Cardiac muscle cell (in vitro differentiated cells and primary cell): ENCODE measurements at places on chromosomes 4 and X.

GRCh38 chr4:134320048-134320447, 118.5 kb upstream of the PABPC4L start:
- no peak overlapping the region for H3K4me3 ChIP-seq
- no peak overlapping the region for H3K27ac ChIP-seq
- no peaks in the 10 kb centered on the region for H3K27me3 ChIP-seq
- H3K4me1 ChIP-seq = no peaks in the 10 kb centered on the region

- H3K27ac ChIP-seq = no peak overlapping the region
- peak; percentile 84 for DNase-seq
- H3K36me3 ChIP-seq = no peaks in the 10 kb centered on the region
- H3K27me3 ChIP-seq = no peaks in the 10 kb centered on the region
- no peak overlapping the region for H3K4me3 ChIP-seq
Observed at GRCh38 chr4:121656269-121656641, 40.5 kb downstream of the ANXA5 start.

- no peaks in the 10 kb centered on the region for H3K4me1 ChIP-seq
- H3K36me3 ChIP-seq = no peaks in the 10 kb centered on the region
- no peaks in the 10 kb centered on the region for H3K27me3 ChIP-seq
- no peak overlapping the region for H3K4me3 ChIP-seq
Observed at GRCh38 chr4:125434136-125434535, 119.4 kb downstream of the FAT4 start.

DNA sequence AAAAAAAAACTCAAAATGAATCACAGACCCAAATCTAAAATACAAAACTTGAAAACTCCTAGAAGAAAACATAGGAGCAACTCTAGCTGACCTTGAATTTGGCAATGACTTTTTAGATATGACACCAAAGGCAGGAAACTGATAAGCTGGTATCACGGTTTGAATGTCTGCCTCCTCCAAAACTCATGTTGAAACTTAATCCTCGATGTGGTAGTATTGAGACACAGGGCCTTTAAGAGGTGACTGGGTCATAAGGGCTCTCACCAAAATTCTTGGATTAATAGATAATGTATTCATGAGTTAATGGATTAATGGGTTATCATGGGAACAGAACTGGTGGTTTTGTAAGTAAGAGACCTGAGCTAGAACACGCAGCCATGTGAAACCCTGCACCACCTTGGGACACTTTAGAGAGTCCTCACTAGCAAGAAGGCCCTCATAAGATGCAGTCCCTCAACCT, 40.5 kb downstream of the FRYL start:
- H3K4me3 ChIP-seq = no peak overlapping the region
- H3K36me3 ChIP-seq = no peaks in the 10 kb centered on the region
- no peaks in the 10 kb centered on the region for H3K4me1 ChIP-seq
- no peak for DNase-seq
- H3K27me3 ChIP-seq = no peaks in the 10 kb centered on the region

DNA sequence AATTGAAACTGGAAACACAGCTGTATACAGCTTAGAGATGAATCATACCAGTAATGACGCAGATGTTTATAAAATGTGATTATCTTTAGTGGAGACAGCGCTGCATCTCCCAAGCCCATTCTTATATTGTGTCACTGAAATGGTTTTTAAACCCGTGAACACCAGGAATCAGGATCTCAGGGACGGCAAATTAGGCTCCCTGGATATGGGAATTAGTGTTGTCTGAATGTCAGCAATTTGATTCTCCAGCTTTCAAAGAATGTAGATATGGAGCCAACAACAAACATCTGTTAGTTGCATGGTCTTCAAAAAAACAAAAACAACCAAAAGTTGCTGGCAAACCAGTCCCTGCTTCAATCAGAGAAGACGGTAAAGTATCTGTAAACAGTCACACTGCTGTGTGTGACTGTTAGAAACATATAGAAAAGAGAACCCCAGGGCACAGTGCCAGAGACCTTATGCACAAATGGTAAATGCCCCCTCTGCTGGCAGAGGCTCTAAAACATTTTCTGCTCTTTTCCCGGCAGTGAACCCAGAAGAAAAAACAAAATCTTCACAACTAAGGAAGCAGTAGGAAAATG, 351.9 kb upstream of the FTHL17 start:
- H3K36me3 ChIP-seq = no peaks in the 10 kb centered on the region
- peak; percentile 79 for DNase-seq
- no peak overlapping the region for H3K27ac ChIP-seq
- H3K4me3 ChIP-seq = no peak overlapping the region
- H3K27me3 ChIP-seq = no peaks in the 10 kb centered on the region
- H3K4me1 ChIP-seq = no peaks in the 10 kb centered on the region

- no peaks in the 10 kb centered on the region for H3K27me3 ChIP-seq
- DNase-seq = no peak
- H3K4me3 ChIP-seq = no peak overlapping the region
Observed at GRCh38 chr4:171834640-171835039, 21.4 kb downstream of the GALNTL6 start.

GRCh38 chr4:88008122-88008742, 797 bp downstream of the PKD2 start:
- peak overlapping the region; percentile 97 for H3K4me3 ChIP-seq
- H3K27me3 ChIP-seq = no peaks in the 10 kb centered on the region
- peaks cover 13% of the 10 kb centered on the region for H3K4me1 ChIP-seq
- peak; percentile 60 for DNase-seq
- H3K27ac ChIP-seq = no peak overlapping the region

DNA sequence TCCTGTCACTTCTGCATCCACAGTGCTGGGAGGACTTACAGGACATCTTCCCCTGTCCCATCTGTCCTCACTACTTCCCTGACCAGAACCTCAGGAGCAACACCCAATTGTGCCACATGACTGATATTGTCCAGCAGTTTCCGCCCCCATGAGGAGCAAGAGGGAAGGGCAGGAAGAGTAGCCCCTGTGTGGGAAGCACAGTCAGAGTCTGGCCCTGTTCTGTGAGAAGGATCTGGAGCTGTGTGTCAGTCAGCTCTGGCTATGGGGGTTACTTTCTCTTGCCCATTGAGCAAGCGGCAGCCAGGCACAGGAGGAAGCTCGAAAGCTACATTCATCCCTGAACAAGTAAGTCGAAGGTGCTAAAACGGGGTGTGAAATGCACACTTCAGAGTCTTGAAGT, 14.8 kb upstream of the TRIM60 start:
- no peaks in the 10 kb centered on the region for H3K27me3 ChIP-seq
- H3K36me3 ChIP-seq = no peaks in the 10 kb centered on the region
- no peak overlapping the region for H3K27ac ChIP-seq
- H3K4me3 ChIP-seq = no peak overlapping the region

DNA sequence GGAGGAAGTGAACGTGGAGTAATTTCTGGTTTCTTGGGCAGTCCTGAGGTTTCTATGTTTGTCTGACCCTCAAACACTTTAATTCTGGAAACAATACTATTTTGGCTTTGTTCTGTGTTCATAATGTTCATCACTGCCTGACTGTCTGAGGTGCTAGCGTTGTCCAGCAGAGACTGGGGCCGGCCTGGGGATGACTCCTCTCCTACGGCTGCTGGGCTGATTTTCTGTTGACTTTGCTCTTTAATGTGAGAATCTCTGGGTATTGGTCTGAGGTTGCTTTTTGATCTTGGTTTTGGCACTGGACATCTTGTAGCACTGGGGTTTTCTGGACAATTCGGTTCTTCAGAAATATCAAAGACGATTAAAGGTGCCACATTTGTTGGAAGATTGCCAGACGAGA, 75.8 kb downstream of the RPS3A start:
- no peak overlapping the region for H3K4me3 ChIP-seq
- H3K27me3 ChIP-seq = no peaks in the 10 kb centered on the region
- DNase-seq = no peak
- peaks cover 10% of the 10 kb centered on the region for H3K4me1 ChIP-seq
- no peak overlapping the region for H3K27ac ChIP-seq

DNA sequence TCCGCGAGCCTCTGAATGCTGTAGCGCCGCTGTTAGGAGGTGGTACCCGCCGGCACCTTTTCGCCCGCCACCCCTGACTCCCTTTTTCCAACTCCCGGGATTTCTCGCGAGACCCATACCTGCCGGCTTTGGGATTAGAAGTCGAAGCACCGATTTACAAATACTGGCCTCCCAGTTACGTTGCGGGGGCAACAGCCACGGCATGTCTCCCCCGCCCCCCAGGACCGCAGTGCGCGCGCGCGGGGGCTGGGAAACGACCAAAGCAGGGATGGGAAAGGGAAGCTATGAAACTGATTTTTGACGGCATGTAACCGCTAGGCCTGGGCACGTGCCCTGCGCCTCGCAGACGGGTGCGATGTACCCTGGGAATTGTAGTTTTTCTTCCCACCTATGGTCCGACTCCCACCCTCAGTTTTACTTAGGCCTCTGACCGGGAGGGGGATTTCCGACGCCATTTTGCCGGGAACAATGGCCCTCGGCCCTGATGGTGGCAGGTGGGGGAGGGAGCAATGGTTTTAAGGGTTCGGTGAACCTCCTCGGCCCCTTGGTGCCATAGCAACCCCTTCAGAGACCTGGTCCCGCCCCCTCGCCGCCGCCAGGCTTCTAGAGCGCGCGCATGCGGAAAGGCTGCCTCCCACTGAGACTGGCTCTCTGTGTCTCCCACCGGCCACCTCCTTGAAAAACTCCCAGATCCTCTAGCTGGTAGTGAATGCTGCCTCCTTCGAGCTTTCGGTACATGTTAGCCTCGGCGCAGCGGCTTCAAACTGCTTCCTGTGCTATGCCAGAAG, 772 bp upstream of the WNK3 start:
- peak; percentile 87 for DNase-seq
- peak overlapping the region; percentile 64 for H3K4me3 ChIP-seq
- H3K4me1 ChIP-seq = no peaks in the 10 kb centered on the region
- H3K27me3 ChIP-seq = no peaks in the 10 kb centered on the region
- H3K27ac ChIP-seq = peak overlapping the region; percentile 94

DNA sequence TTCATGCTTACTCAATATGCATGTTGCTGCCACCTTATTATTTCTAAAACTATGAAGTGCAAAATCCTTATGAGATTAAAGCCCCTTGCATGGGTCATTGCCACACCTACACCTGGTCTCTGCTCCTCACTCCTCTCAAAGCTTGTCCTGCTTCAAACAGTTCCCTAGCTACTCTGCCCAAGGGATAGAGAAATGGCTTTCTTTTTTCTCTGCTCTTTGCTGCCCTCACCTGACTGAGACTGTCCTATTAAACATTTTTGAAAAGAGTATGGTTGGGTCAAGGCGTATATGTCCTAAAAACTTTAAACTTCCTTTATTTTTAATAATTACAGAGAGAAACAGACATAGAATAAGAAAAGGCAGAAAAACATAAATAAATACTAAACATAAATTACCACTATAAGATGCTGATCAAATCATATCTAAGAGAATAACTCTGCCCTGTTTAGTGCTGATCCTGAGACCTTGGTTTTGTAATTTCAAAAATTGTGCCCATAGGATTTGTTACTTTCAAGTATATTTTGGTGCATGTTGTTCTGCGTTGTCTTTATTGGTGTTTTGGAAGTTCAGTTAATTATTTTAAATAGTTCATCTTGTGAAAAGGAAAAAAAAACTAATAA, 704.9 kb upstream of the PABPC4L start:
- no peaks in the 10 kb centered on the region for H3K27me3 ChIP-seq
- H3K4me1 ChIP-seq = no peaks in the 10 kb centered on the region
- no peak overlapping the region for H3K27ac ChIP-seq
- peak; percentile 12 for DNase-seq
- no peak overlapping the region for H3K4me3 ChIP-seq
- H3K36me3 ChIP-seq = no peaks in the 10 kb centered on the region

GRCh38 chr4:103011378-103012025, 8.0 kb downstream of the SLC9B1 start:
- DNase-seq = peak; percentile 59
- H3K4me3 ChIP-seq = no peak overlapping the region
- H3K27ac ChIP-seq = no peak overlapping the region

DNA sequence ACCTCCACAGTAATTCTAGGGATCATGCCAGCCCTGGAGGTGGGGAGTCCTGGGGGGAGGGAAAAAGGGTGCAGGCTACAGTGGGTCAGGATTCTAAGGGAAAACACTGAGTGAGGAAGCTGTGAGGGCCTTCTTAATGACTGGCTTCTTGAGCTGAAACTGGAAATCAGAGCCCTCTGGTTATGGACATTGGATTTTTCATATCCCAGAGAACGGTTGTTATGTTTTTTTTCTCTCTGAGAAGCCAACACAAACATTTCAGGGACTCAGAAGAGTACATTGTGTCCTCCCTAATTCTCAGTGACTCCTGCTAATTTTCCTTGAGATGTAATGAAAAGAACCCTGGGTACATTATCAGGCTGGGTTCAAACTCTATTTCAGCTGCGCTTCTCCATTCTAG, 162.4 kb upstream of the PRDX4 start:
- no peak for DNase-seq
- no peaks in the 10 kb centered on the region for H3K27me3 ChIP-seq
- H3K27ac ChIP-seq = no peak overlapping the region

DNA sequence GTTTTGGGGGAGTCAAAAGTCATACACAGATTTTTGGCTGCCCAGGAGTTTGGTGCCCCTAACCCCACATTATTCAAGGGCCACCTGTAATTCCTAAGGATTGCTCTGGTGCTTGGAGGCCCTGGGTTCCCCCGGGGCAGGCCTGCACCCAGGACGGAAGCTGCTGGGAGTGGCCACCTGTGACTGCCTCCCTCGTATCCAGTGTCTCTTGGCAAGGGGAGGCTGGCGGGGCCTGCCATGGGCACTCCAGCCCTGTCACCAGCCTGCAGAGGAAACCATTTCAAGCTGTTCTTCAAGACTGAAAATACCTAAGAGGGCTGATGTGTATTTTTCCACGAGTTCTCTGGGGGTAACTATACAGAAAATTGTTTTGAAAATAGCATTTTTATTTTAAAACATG, 24.5 kb upstream of the GPR78 start:
- H3K27ac ChIP-seq = no peak overlapping the region
- H3K27me3 ChIP-seq = no peaks in the 10 kb centered on the region
- H3K4me3 ChIP-seq = no peak overlapping the region
- no peaks in the 10 kb centered on the region for H3K4me1 ChIP-seq
- no peak for DNase-seq

GRCh38 chr4:5416637-5417036, 291.7 kb downstream of the EVC2 start:
- no peak overlapping the region for H3K4me3 ChIP-seq
- H3K27ac ChIP-seq = no peak overlapping the region
- H3K4me1 ChIP-seq = no peaks in the 10 kb centered on the region
- H3K27me3 ChIP-seq = no peaks in the 10 kb centered on the region
- no peak for DNase-seq

- H3K27me3 ChIP-seq = no peaks in the 10 kb centered on the region
- H3K27ac ChIP-seq = no peak overlapping the region
- H3K4me3 ChIP-seq = no peak overlapping the region
- no peak for DNase-seq
- no peaks in the 10 kb centered on the region for H3K36me3 ChIP-seq
Observed at GRCh38 chr4:75698162-75698962, 25.2 kb upstream of the G3BP2 start.
